ENCODE measurements at places on chromosomes 11 and 22.

- no peak for DNase-seq
Observed at GRCh38 chr11:111378861-111379601, at the start of gene POU2AF1. Gene POU2AF1, minus strand, starts transcription at chr11:111379275. Its CDS starts 98 bp downstream, at chr11:111379177.

DNA sequence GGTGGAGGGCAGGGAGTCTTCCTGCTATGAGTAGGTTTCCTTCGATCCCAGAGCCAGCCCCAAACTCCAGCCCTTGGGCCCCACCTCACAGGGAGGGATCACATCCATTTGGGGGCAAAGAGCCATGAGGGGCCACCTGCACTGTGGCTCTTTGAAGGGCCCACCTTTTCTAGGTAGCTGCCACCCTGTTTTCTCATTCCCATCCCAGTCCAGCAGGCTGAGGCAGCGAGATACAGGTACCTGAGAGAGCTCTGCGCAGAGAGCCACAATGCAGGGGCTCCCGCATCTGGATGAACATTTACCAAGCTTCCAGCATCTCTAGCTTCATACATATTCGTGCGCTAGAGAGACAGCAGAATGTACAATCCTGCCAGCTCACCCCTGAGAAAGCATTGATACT lies 16.3 kb downstream of the FXYD6 start:
- no peak for DNase-seq

GRCh38 chr11:113315811-113316210 lies 1.4 kb downstream of the TTC12 start:
- no peak for DNase-seq

GRCh38 chr11:14812757-14813156 lies 79.3 kb downstream of the CYP2R1 start:
- DNase-seq: no peak

DNA sequence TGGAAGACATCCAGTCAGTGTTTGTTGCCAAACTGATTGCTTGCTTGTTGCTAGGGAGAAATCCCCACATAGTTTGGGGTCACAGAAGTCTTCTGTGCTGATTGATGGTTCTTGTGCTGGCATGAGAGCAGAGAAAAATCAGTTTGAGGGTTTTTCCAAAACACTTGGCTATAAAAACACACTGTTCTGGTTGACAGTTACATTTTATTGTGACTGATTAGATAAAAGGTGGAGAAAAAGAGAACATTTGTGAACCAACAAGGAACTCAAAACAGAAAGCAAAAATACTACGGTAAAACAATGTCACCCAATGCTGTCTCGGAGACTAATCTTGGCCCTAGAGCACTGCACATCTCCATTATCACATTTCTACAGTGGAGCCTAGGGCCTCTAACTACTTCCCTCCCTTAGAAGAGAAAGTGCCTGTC lies 14.4 kb upstream of the EIF4G2 start:
- DNase-seq: no peak

- no peak for DNase-seq
Observed at GRCh38 chr11:80846442-80846841, 1405.6 kb upstream of the TENM4 start.

- DNase-seq: peak; percentile 45
Observed at GRCh38 chr11:129278586-129279319, 86.6 kb upstream of the ARHGAP32 start.

GRCh38 chr11:31879681-31880080 lies 68.6 kb upstream of the PAX6 start:
- DNase-seq: no peak

- DNase-seq: no peak
Observed at GRCh38 chr22:20875296-20875695, 16.5 kb downstream of the SNAP29 start.

GRCh38 chr11:69295995-69296889 lies 2.3 kb downstream of the MYEOV start:
- DNase-seq: peak; percentile 75

GRCh38 chr11:125262830-125263218 lies 98.3 kb downstream of the PKNOX2 start:
- no peak for DNase-seq

- no peak for DNase-seq
Observed at GRCh38 chr22:50216684-50217520, 16.1 kb downstream of the SELENOO start.

DNA sequence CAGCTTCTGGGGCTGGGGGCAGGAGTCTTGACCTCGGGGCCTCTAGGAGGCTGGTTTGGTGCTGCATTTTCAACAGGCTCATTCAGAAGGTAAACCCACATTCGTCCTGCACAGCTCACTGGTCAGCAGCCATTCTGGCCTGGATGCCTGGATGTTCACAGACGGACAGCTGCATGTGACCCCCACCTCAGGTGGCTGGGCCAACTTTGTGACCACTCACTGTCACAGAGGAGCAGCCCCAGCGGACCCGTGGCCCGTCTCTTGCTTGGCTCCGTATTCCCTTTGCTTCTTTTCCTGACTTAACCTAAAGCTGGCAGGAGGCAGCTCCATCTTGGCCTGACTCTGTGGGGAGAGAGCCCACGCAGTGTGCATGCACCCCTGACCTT lies 8.2 kb downstream of the DGCR8 start:
- DNase-seq: no peak

- peak; percentile 40 for DNase-seq
Observed at GRCh38 chr11:87463486-87464102, 425.9 kb downstream of the TMEM135 start.

DNA sequence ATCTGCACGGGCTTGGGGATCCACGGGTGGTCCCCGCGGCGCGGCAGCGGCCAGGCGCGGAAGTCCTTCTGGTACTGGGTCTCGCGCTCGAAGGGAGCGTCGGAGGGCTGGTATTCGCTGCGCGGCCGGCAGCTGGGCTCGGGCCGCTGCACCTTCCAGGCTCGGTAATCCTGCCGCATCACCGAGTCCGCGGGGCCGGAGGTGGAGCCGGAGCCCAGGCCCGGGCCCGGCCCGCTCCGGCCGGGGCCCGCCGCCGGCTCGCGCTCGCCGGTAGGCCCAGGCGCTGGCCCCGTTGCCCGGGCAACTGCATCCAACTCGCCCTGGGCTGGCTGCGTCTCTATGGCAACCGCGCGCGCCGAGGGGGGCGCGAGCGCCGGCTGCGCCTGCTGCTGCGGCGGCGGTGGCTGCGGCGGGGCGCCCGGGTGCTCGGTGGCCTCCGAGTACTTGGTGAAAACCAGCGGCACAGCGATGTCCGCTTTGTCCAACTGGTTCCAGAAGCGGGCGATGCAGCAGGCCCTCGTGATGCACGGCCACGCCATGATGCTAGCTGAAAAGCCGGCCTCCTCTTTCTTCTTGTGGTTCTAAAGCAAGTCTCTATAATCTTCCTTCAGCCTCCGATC lies 897 bp downstream of the MAP6 start:
- DNase-seq: peak; percentile 66

DNA sequence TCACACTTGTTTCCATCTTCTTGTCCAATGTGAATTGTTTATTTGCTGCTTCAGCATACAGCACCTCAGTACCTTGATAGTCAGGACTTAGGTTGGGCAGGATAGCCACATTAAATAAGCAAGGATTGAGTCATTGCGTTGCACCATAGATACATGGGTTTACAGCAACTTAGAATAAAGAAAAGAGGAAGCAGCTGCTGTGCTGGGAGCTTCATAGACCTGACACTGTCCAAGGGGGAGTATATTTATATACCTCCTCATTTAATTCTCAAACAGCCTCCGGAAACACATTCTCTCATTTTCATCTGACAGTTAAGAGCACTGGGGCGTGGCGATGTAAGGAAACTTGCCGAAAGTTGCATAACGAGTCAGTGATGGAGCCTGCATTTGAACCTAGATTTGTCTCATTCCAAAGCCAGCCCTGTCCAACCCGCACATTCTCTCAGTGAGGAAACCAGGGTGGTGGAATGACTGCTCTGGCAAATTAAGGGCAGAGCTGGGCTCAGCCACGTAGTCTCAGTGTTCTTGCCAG lies 42.2 kb downstream of the UBASH3B start:
- peak; percentile 77 for DNase-seq

GRCh38 chr11:47259232-47259977 lies 1.6 kb downstream of the NR1H3 start:
- peak; percentile 50 for DNase-seq

DNA sequence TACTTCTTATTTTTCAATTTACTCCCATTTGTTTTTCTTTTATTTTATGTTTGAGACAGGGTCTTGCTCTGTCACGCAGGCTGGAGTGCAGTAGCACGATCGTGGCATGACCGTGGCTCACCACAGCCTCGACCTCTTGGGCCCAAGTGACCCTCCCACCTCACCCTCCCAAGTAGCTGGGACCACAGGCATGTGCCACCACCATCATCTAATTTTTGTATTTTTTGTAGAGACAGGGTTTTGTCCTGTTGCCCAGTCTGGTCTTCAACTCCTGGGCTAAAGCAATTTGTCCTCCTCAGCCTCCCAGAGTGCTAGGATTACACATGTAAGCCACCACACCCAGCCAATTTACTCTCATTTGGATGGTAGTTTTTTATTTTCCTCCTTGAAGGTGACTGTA lies 679.3 kb upstream of the CCDC179 start:
- DNase-seq: peak; percentile 3

- DNase-seq: no peak
Observed at GRCh38 chr11:894575-895201, 15.9 kb downstream of the CHID1 start.

GRCh38 chr11:17722000-17722643 lies 2.8 kb downstream of the MYOD1 start:
- DNase-seq: peak; percentile 65
